Left renal cortex interstitium (tissue), 4 donors: ENCODE measurements at places on chromosomes 5 and 9. TPM values are rescaled to one million over a fixed set of nuclear protein-coding genes. Genes with fewer than 3 reads are reported as not detected.

IRX1 gene
- polyA plus RNA-seq: 42.2 TPM

FUT7 gene
- polyA plus RNA-seq: not detected

SLC9A3 gene
- 39.7 TPM for polyA plus RNA-seq

NSMF gene
- polyA plus RNA-seq: 49.3 TPM

QRFP gene
- polyA plus RNA-seq: 0.40 TPM

GPR150 gene
- polyA plus RNA-seq: not detected

PRRX2 gene
- 1.2 TPM for polyA plus RNA-seq
